Stimulated activated CD4-positive, alpha-beta T cell treated with anti-CD3 and anti-CD28 coated beads, Interleukin-1b, Interleukin-23, amount 100 ng/mL, for 1 hour (primary cell): ENCODE measurements at places on chromosomes 13 and 19.

- DNase-seq, result peak; percentile 49
Observed at GRCh38 chr19:7678971-7679751, 1.5 kb upstream of the TRAPPC5 start.

DNA sequence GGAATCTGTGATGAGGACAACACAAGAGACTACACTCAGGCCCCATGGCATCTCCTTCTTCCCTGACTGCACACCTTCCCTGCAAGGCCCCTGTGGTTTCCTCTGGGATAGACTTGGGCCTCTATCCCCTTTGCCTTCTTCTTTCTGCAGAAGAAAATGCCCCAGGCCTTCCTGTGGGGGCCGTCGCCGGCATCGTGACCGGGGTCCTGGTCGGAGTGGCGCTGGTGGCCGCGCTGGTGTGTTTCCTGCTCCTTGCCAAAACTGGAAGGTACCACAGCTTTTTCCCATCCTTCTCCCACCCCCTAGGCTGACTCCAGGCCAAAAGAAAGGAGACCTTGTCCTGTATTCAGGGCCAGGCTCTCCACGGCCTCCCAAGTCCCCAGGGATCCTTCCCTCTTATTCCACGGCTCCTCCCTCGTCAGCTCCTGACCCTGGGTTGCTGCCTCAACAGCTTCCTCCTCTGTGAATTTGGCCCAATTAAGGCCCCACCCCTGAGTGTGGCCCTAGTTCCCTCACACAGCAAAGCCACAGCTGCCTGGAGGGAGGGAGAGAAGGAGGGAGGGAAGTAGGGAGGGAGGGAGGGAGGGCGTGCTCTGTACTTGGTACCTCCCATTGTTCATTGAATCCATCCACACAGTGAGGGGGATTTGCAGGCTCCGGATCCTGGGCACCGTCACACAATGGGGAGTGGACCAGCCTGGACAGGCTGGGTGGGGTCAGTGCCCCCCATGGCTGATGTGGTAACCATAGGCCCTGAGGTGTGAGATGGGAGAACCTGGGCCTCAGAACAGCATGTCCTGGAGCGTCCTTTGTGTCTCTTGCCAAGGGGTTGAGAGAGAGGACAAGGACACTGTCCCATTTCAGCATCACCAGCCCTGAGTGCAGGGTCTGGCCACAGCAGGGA, 12.5 kb downstream of the CEACAM3 start:
- DNase-seq, result no peak

DNA sequence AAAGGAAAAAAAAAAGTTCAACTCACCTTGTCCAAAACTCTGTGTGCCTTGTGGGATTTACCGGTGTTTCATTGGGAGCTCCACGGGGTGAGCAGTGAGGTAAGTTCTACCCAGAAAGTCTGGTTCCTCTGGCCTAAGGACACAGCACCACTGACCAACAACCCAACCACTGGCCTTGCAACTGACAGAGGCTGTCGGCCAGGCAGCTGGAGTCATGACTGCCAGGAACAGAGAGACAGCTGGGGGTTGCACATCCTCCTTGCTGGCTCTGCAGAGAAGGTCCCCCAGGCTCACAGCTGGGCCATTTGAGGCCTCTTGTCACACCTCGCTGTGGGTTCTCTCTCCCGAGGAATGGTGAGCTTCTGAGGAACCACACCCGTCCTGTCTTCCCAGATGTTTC, 59.5 kb downstream of the ANKRD10 start:
- DNase-seq, result no peak

GRCh38 chr13:46492946-46493345, 60.0 kb upstream of the LRCH1 start:
- no peak for DNase-seq

- no peak for DNase-seq
Observed at GRCh38 chr13:112732679-112733078, 42.8 kb downstream of the ATP11A start.

- no peak for DNase-seq
Observed at GRCh38 chr19:33063753-33064457, 783 bp downstream of the RHPN2 start.

DNA sequence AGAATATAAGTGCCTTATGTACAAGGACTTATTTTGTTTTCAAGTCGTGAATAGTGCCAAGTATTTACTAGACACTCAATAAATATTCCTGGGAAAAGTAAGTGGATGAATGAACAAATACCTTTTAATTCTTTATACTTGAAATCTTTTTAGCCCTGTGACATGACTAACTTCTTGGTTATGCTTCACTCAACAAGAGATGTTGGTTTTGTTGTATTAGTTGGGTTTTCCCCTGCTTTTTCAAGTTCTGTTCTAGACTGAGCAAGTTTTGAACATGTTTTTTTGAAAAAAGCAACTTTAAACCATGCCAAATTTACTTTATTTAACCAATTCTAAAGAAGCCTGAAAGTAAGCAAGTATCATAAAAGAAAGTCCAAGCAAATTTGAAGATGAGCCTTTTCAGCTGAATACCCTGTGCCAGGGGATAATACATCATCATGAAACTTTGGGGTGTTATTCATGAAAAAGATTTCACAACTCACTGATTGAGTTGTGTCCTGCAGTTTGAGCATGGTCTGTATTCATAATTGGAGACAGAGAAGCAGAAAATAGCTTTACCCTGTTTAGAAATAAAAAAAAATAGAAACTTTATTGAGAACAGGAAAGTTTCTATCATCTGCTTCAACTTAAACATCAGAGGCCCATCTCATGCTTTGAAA, 11.1 kb downstream of the LMO7 start:
- DNase-seq, result no peak

- no peak for DNase-seq
Observed at GRCh38 chr13:46631179-46631542, 78.2 kb downstream of the LRCH1 start.

DNA sequence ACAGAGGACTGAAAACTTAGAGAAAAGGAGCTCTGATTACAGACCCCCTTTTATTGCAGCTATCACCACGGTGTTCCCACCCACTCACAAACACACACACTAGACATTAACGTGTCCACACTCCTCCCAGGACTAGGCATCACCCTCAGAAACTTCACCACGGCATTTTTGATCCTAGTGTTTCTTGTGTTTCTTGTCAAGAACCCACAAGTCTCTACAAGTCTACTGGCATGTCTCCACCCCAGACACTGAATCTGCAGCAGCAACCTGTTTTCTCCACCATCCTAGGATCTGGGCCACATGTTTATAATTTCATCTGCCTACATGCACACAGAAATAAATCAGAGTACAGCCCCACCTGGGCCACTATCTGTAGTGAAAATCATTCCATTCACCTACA, 4.3 kb downstream of the ZNF486 start:
- no peak for DNase-seq

GRCh38 chr13:70844391-70845108, 736.3 kb upstream of the KLHL1 start:
- DNase-seq, result no peak

DNA sequence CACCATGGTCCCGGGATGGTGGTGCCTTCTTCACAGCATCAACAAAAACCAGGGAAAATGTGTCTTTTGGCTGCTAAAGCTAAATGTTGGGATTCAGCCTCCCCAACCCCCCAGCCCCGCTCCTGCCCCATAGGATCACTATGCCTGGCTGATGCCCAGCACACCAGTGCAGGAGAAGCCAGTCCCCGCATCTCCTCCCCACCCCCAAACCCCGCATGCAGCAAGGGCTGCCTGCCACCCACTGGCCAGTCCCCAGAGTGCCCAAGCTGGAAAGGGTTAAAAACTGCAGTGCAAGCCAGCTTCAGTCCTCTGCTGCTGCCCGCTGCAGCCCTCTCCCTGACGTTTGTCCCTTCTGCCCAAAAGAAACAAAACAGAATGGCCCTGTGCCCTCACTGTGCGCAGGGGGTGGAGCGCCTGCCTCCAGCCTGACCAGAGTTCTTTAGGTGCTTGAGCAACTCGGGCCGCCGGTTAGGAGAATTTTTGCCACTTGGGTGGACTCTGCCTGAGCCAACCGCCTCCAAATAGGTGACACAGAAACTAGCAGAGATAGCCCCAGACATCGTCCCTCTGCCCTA, 3.7 kb downstream of the CALM3 start:
- no peak for DNase-seq

- no peak for DNase-seq
Observed at GRCh38 chr13:37102896-37103295, 2.6 kb downstream of the CSNK1A1L start.

- DNase-seq, result no peak
Observed at GRCh38 chr19:19443902-19444680, 38.6 kb downstream of the GATAD2A start.

DNA sequence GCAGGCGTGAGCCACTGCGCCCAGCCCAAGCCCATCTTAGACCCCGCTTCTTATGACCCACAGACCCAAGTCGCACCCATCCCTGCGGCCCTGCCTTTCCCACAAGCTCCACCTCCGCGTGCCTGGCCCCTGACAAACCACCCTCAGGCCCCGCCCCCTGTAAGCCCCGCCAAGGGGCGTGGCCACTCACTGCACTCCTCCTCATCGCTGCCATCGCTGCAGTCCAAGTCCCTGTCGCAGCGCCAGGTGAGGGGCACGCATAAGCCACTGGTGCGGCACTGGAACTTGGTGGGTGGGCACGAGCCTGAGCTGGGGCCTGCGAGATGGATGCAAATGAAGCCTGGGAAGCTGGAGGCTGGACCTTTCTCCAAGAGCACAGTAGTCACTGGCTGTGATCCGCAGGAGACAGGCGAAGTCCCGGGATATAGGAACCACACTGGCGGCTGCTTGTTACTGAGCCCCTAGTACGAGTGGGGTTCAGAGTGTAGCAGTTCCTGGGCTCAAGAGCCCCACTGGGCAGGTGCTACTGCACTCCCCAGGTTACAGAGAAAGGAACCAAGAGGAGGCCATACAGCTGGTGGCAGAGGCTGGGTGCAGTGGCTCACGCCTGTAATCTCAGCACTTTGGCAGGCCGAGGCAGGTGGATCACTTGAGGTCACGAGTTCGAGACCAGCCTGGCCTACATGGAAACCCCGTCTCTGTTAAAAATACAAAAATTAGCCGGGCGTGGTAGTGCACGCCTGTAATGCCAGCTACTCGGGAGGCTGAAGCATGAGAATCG, 3.1 kb downstream of the CD320 start:
- no peak for DNase-seq
